ENCODE measurements at places on chromosomes 7 and 10.

- no peak for DNase-seq
Measured at GRCh38 chr7:82194016-82194643, 249.4 kb downstream of the CACNA2D1 start.

DNA sequence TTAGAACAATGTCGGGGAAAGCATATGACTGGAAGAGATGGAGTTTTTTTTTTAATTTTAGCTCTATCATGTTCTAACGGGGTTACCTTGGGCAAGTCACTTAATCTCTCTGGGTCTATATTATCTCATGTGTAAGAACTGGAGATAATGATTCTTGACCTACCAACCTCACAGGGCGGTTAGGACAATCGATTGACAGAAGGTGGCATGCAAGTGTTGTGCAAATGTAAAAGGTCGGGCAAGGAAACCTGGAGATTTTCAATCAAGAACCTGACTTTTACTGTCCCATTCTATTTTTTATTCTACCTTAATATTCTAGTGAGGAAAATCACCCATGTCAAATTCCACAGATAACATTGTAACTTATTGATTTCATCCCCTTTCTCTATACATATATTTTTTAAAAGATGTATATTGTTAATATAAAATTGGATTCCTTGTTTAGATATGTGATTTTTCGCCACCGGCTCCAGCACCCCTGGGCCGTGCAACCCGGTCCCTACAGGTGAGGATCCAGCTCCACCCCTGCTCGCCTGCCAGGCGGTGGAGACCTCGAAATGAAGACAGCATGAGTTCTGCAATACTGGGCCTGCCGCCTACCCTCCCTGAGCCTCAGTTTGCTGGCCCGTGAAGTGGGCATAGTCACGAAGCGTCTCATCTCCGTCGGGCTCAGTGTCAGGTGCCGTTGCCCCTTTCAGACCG, 497.6 kb upstream of the PHF14 start:
- no peak for DNase-seq

GRCh38 chr10:1762076-1762475, 24.8 kb upstream of the ADARB2 start:
- DNase-seq, result no peak

- DNase-seq, result no peak
Measured at GRCh38 chr10:59626523-59626869, 83.2 kb downstream of the SLC16A9 start.

GRCh38 chr10:114347241-114347640, 57.1 kb downstream of the AFAP1L2 start:
- no peak for DNase-seq

DNA sequence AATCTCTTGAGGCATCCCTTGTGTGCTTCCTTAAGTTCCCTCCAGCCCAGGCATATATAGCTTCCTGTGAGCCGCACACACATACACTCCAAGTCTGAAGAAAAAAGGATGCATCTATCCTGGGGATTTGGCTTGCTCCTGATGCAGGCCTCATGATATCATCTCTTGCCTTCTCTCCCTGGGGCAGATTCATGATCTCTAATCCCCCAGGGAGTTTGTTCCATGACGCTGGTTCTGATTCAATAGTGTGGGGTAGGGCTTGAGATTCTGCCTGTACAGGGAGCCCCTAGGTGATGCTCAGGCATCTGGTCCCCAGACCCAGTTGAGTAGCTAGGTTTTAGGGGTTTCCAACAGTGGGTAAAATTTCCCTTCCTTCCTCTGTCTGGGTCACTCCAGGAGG, 1.5 kb downstream of the PON1 start:
- no peak for DNase-seq

- DNase-seq, result no peak
Measured at GRCh38 chr10:44742248-44742647, 168.9 kb upstream of the TMEM72 start.

- DNase-seq, result no peak
Measured at GRCh38 chr10:78685466-78686103, 383.2 kb upstream of the ZMIZ1 start.

DNA sequence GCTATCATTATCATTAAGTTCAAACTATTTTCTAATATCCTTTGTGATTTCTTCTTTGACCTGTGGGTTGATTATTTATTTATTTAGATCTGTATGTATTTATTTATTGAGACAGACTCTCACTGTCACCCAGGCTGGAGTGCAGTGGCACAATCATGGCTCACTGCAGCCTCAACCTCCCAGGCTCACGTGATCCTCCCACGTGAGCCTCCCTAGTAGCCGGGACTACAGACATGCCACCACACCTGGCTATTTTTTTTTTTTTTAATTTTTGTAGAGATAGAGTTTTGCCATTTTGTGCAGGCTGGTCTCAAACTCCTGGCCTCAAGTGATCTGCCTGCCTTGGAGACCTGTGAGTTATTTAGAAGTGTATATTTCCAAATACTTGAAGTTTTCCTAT, 28.7 kb upstream of the MRPS16 start:
- no peak for DNase-seq

- DNase-seq, result no peak
Measured at GRCh38 chr7:30469303-30469702, 9.3 kb downstream of the NOD1 start.

- no peak for DNase-seq
Measured at GRCh38 chr7:140683657-140684056, 10.9 kb downstream of the ADCK2 start.

- DNase-seq, result no peak
Measured at GRCh38 chr7:29825775-29826529, 19.6 kb downstream of the WIPF3 start.

DNA sequence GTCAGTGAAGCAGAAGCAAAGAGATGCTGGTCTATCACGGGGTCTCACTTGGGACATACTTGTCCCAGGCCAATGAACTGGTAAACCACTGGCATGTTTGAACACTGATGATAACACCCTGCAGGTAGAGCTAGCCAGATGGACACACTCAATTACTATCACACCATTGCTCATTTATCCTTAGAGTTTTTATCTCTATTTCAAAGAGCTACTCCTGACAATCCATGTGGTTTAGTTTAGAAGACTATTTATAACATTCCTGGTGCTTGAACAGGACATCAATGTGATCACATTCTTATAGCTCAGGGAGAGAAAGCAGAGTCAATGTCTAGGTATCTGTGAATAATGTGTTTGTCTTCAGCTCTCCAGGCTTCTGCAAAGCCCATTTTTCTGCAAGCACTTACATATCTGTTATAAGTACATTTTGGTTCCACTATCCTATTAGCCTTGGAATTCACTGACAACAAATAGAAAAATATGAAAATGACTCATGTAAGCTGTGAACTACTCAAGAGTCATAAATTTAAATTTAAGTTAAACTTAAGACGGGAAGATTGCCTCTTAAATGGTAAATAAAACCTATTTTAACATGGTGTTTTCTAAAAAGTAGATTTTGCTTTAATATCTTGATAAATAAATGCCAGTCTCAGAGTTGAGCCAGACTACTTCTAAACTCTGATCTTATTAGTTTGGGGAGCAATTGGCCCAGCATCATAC, 106.7 kb upstream of the MBL2 start:
- no peak for DNase-seq

- DNase-seq, result no peak
Measured at GRCh38 chr10:48285710-48286109, 11.2 kb upstream of the FRMPD2 start.

DNA sequence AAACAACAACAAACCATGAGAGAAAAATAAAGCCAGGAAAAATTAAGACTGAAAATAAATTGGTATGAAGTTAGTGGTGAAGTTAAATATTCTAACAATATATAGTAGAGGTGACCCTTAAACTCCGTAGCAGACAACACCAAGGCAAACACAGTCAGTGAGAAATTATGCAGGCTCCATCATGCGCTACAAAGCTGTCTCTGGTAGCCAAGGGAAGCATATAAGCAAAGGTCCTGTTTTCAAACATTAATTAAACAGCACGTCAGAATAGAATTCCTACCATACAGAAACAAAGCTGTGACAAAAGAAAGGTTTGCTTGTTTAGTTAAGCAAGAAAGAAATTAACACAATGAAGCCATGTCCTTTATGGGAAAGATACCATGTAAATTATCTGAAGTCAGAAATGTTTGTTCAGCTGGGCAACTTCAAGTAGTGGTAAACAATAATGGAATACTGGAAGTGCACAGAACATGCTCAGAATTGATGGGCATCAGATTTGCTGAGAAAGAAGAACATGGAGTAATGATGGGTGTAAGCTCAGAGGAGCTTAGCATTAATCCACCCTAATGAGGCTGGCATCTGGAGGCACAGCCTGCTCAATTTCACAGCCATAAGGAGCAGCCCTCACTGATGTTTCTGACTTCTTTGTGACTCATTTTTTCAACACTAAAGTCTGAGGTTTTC, 75.7 kb downstream of the IGF2BP3 start:
- no peak for DNase-seq

Measured in activated CD4-positive, alpha-beta T cell treated with anti-CD3 and anti-CD28 coated beads for 1 hour (primary cell).